ENCODE measurements at places on chromosomes 12 and 14.
A peak's percentile ranks its signal among the peaks of the same experiment; 100 is the strongest.

- peaks cover 26% of the 10 kb centered on the region for H3K4me1 ChIP-seq
- no peaks in the 10 kb centered on the region for H3K27me3 ChIP-seq
- no peak overlapping the region for H3K4me3 ChIP-seq
- no peak for DNase-seq
Measured at GRCh38 chr12:104133866-104134265, 4.1 kb downstream of the NFYB start.

GRCh38 chr14:89430391-89431236 lies 13.6 kb upstream of the FOXN3 start:
- H3K36me3 ChIP-seq = no peaks in the 10 kb centered on the region
- DNase-seq = no peak
- H3K27ac ChIP-seq = no peak overlapping the region
- peaks cover 18% of the 10 kb centered on the region for H3K4me1 ChIP-seq
- no peaks in the 10 kb centered on the region for H3K27me3 ChIP-seq
- peak overlapping the region; percentile 35 for H3K4me3 ChIP-seq

- no peak overlapping the region for H3K4me3 ChIP-seq
- DNase-seq = peak; percentile 83
- no peaks in the 10 kb centered on the region for H3K36me3 ChIP-seq
- no peaks in the 10 kb centered on the region for H3K27me3 ChIP-seq
- H3K27ac ChIP-seq = peak overlapping the region; percentile 96
- H3K4me1 ChIP-seq = peaks cover 62% of the 10 kb centered on the region
Measured at GRCh38 chr14:95265106-95266094, 54.3 kb downstream of the CLMN start.

DNA sequence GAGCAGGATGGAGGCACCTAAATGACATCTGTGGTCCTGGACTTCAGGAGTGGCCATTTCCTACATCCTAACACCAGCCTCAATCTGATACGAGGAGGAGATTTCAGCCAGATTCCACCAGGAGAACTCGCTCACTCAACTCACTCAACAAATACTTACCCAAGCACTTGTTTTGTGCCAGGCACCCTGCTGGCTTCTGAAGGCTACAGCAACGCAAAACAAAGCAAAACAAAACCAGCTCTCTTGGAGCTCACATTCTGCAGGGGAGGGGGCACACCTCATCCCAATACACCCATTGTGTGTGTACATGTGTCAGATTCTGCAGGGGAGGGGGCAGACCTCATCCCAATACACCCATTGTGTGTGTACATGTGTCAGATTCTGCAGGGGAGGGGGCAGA lies 144.8 kb downstream of the PIWIL1 start:
- no peaks in the 10 kb centered on the region for H3K27me3 ChIP-seq
- H3K27ac ChIP-seq = no peak overlapping the region
- H3K36me3 ChIP-seq = no peaks in the 10 kb centered on the region
- no peak overlapping the region for H3K4me3 ChIP-seq
- no peak for DNase-seq

DNA sequence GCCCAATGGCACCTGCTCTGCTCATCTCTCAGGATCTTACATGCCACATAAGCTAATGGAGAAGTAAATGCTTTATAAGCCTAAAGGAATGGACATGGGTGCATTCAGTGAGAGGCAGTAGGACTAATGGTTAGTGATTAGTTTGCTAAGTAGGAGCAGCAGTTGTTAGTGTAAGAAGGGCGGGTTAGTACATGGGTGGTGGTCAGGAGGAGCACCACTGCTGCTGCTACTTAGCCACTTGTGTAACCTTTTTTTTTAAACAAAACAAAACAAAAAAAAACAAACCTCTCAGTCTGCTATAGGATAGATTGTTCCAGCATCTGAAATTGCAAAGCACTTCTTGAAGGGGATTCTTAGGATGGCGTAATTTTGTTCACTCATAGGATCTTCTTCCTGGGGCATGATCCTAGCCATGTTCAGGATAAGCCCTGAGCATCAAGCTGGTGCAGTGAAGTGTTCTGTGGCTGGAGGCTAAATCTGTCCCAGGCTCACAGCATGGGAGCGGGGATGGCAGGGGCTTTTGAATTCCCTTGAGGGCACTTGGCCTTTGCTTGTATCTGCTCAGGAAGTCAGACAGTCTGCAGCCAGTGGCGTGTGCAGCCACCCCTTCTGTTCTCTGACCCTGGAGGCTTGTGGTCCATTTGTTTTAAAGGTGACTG lies 63.6 kb downstream of the CHST11 start:
- H3K4me1 ChIP-seq = peaks cover 9% of the 10 kb centered on the region
- H3K36me3 ChIP-seq = no peaks in the 10 kb centered on the region
- DNase-seq = no peak
- H3K4me3 ChIP-seq = no peak overlapping the region
- H3K27me3 ChIP-seq = no peaks in the 10 kb centered on the region

- no peaks in the 10 kb centered on the region for H3K36me3 ChIP-seq
- no peaks in the 10 kb centered on the region for H3K27me3 ChIP-seq
- no peaks in the 10 kb centered on the region for H3K4me1 ChIP-seq
- no peak for DNase-seq
Measured at GRCh38 chr14:35073486-35073885, 27.4 kb downstream of the FAM177A1 start.

DNA sequence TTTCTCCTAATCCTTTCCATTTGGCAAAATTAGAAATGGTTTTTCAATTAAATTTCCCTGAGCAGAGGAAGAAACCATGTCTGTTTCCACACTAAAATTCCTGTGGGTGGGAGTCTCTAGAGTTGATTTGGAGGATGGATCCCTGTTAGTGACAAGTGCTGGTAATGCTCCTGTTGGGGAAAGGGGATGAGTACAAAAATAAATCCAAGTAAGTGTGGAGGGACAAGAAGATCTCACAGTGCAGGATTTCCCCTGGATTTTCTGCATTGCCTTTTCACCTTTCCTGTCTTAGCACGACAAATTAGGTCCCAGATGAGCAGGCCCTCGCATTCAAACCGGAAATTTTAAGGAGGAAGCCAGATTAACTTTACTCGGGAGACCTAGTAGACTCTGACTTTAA lies 107.5 kb downstream of the DAD1 start:
- H3K27ac ChIP-seq = no peak overlapping the region
- DNase-seq = no peak
- no peaks in the 10 kb centered on the region for H3K4me1 ChIP-seq
- no peak overlapping the region for H3K4me3 ChIP-seq

DNA sequence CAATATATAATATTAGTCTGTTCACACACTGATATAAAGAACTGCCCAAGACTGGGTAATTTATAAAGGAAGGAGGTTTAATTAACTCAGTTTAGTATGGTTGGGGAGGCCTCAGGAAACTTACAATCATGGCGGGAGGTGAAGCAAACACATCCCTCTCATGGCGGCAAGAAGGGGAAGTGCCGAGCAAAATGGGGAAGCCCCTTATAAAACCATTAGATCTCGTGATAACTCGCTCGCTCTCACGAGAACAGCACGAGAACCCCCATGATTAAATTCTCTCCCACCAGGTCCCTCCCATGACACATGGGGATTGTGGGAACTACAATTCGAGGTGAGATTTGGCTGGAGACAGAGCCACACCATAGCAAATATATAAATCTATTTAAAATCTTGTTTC lies 269.8 kb downstream of the ATP23 start:
- no peak for DNase-seq
- no peaks in the 10 kb centered on the region for H3K4me1 ChIP-seq
- no peaks in the 10 kb centered on the region for H3K27me3 ChIP-seq
- no peak overlapping the region for H3K27ac ChIP-seq
- H3K4me3 ChIP-seq = no peak overlapping the region

GRCh38 chr14:94103554-94104150 lies 6.9 kb upstream of the IFI27 start:
- H3K36me3 ChIP-seq = no peaks in the 10 kb centered on the region
- no peaks in the 10 kb centered on the region for H3K27me3 ChIP-seq
- no peak overlapping the region for H3K27ac ChIP-seq
- DNase-seq = no peak
- no peaks in the 10 kb centered on the region for H3K4me1 ChIP-seq
- no peak overlapping the region for H3K4me3 ChIP-seq

- H3K4me1 ChIP-seq = no peaks in the 10 kb centered on the region
- H3K27me3 ChIP-seq = no peaks in the 10 kb centered on the region
- no peaks in the 10 kb centered on the region for H3K36me3 ChIP-seq
- H3K27ac ChIP-seq = no peak overlapping the region
- H3K4me3 ChIP-seq = no peak overlapping the region
Measured at GRCh38 chr12:69948851-69949250, 123.8 kb downstream of the MYRFL start.

DNA sequence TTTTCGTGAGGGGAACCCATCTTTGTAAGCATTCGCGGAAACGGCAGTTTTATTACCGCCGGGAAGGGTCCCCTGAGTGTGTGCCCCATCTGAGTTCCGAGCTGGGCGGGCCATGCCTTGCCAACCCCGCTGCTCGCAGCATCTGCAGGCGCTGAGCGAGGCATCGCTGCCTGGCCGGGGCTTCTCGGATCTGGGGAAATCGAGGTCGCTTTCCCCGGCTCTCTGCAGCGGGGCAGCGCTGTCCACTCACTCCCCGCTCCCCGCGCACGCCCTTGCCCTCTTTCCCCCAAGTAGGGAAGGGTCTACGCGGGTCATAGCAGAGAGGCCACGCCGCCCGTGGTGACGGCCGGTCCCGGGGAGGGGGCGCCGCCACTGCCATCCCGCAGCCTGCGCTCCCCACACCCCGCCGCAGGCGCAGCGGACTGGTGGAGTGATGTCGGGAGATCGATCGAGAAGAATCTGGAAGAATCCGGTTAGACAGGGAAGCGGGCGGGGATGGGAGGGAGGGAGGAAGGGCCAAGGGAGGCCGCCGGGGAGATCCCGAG lies 507 bp upstream of the FKBP4 start:
- H3K36me3 ChIP-seq = peaks cover 10% of the 10 kb centered on the region
- no peaks in the 10 kb centered on the region for H3K27me3 ChIP-seq
- peak overlapping the region; percentile 79 for H3K27ac ChIP-seq
- peaks cover 17% of the 10 kb centered on the region for H3K4me1 ChIP-seq
- peak; percentile 77 for DNase-seq

GRCh38 chr12:123942911-123943648 lies 29.6 kb downstream of the CCDC92 start:
- no peaks in the 10 kb centered on the region for H3K4me1 ChIP-seq
- DNase-seq = no peak
- H3K27ac ChIP-seq = no peak overlapping the region
- H3K4me3 ChIP-seq = no peak overlapping the region
- peaks cover 18% of the 10 kb centered on the region for H3K36me3 ChIP-seq

DNA sequence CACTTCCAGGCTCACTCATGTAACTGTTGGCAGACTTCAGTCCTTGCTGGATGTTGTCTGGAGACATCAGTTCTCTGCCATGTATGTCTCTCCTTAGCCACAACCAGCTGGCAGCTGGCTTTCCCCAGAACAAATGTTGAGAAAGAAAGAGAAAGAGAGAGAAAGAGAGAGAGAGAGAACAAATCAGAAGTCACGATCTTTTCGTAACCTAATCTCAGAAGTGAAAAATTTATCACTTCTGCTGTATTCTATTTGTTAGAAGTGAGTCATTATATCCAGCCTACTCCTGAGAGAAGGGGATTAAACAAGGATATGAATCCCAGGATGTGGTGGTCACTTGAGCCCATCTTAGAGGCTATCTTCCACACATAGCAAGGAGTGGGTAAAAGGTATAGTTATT lies 101.2 kb downstream of the BTG1 start:
- no peaks in the 10 kb centered on the region for H3K4me1 ChIP-seq
- no peak overlapping the region for H3K27ac ChIP-seq
- H3K36me3 ChIP-seq = no peaks in the 10 kb centered on the region
- no peak overlapping the region for H3K4me3 ChIP-seq
- DNase-seq = no peak

DNA sequence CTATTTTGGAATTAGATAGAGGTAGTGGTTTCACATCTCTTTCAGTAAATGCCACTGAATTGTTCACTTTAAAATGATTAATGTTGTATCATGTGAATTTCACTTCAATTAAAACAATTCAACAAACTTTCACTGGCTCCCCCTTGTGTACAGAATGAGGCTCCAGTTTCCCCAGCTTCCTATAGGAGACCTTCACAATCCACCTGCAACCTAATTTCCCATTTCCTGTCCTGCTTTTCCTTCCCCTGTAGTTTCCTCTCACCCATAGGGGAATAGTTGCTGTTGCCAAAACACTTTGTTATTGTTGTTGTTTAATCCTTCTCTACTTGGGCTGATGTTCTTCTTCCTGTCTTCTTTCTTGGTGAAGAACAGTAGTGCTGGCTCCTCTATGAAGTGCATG lies 59.8 kb downstream of the NPAS3 start:
- DNase-seq = no peak
- no peaks in the 10 kb centered on the region for H3K27me3 ChIP-seq
- no peaks in the 10 kb centered on the region for H3K4me1 ChIP-seq
- H3K36me3 ChIP-seq = no peaks in the 10 kb centered on the region
- H3K4me3 ChIP-seq = no peak overlapping the region

GRCh38 chr12:452667-453210 lies 7.0 kb upstream of the B4GALNT3 start:
- H3K4me1 ChIP-seq = peaks cover 9% of the 10 kb centered on the region
- peak; percentile 32 for DNase-seq
- no peaks in the 10 kb centered on the region for H3K36me3 ChIP-seq
- no peaks in the 10 kb centered on the region for H3K27me3 ChIP-seq

DNA sequence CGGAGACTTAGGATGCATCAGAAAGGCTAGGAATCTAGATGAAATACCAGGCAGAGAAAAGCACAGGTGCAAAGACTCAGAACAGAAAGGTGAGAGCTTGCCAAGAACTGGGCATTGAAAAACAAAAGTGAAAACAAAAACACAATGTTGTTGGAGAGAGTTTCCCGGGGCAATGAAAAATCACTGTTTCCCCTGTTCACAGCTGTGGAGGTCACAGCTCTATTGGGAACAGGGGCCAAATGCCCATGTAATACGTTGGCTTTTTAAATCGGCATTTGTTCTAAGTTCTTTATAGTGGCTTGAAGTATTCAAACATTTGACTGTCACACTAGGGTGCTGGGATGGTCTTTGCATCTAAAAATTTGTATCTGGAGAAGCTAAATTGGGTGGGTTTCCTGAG lies 108.3 kb downstream of the SLC15A4 start:
- no peak overlapping the region for H3K4me3 ChIP-seq
- no peaks in the 10 kb centered on the region for H3K4me1 ChIP-seq
- no peaks in the 10 kb centered on the region for H3K36me3 ChIP-seq
- no peak for DNase-seq
- no peak overlapping the region for H3K27ac ChIP-seq
- H3K27me3 ChIP-seq = no peaks in the 10 kb centered on the region

All from pancreas (tissue), 10 donors.